ENCODE measurements at places on chromosomes 11 and 22.

DNA sequence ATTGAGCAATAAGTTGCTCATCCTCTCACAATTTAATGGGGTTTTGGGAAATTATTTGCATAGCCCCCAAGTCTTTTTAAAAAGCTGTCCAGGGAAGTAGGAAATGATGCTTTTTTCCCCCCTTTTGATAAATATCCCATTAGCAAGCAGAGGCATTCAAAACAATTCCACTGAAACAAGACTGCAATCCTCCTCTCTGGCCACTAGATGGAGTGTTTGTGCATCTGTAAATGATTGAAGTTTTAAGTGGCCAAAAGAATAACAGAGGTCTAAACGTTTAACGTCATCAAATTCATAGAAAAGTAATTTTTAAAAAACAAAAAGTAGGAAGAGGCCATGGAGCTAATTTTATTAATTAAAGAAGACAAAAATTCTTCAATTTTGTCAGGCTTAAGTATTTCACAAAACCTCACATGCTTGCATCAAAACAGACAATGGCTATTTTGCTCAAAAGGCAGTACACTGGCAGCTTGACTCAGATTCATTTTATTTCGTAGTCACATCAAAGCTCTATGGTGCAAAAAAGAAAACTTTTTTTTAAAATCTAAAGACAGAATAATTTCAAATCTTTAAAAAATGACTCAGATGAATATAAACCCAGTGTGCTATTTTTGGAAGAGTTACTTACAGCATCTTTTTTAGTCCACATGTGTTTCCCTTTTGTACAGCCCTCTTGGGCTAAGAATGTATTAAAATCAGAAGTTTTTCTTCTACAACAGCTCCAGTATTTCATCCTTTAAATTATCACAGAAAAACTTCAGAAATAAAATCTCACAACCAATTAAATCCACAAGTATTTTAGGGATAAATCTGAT, 17.8 kb downstream of the CHORDC1 start:
- peak; percentile 49 for DNase-seq

- no peak for DNase-seq
These were observed 6.6 kb downstream of the SHANK2 start for GRCh38 chr11:71245601-71246391.

DNA sequence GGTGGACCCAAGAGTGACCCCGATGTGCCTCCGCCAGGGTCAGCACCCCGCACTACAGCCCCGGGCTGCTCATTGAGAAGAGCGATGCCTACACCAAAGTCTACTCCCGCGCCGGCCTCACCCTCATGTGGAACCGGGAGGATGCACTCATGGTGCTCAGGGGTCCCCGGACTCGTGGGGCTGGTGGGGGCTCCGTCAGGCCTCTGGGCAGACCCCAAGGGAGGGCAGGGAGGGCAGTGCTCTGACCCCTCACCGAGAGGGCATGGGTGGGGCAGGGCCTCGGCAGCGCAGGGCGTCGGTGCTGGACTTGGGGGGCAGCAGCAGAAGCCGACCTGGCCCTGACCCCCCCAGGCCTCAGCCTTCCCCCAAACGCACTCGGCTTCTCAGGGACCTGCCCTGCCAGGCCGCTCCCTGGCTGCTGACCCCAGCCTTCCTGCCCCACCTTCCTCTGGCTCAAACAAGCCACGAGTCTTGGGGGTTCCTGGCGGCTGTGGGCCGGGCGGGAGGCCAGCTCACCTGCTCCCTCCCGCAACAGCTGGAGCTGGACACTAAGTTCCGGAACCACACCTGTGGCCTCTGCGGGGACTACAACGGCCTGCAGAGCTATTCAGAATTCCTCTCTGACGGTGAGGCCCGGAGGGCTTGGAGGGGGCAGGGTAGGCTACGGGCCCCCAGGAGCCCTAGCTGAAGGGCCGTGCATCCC, 2.9 kb downstream of the MUC2 start:
- no peak for DNase-seq

DNA sequence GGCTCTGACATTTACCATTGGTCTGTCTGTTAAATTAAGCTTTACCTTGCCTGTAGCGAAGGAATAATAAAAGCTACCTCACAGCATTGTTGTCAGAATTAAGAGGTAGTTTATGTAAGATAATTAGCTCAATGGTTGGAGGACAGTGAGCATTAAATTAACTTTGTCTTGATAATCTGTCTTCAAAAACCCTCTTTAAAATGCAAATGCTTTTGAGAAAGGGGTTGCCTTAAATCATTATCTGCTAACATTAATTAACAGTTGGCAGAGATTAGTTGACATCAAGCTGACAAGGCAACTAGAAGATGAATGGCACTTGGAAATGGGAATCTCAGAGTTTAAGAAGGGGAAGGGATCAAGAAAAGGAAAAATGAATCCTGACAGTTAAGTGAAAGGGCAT, 761.1 kb upstream of the ARHGAP42 start:
- DNase-seq, result no peak

GRCh38 chr11:118980191-118980881, 8.8 kb downstream of the FOXR1 start:
- DNase-seq, result peak; percentile 30

Data from renal pelvis (tissue), 12 donors.